Upper lobe of left lung (tissue), 6 donors: ENCODE measurements at places on chromosomes 7 and 10. TPM values are rescaled to one million over a fixed set of nuclear protein-coding genes. Genes with fewer than 3 reads are reported as not detected.

VPS37D gene
- total RNA-seq, result 4.3 TPM

RTKN2 gene
- 99.5 TPM for total RNA-seq

CDNF gene
- 1.7 TPM for total RNA-seq

NUTM2A gene
- 2.6 TPM for total RNA-seq

OR6B1 gene
- not detected for total RNA-seq

OR2AE1 gene
- total RNA-seq, result 0.59 TPM

ANKRD61 gene
- not detected for total RNA-seq

GHRHR gene
- 0.67 TPM for total RNA-seq

MSANTD7 gene
- total RNA-seq, result 13.9 TPM

RSU1 gene
- 47.6 TPM for total RNA-seq

PTF1A gene
- total RNA-seq, result not detected

CYCS gene
- 33.0 TPM for total RNA-seq

SEPHS1 gene
- total RNA-seq, result 10.0 TPM

NEURL1 gene
- 1.1 TPM for total RNA-seq

SEMA3D gene
- 2.4 TPM for total RNA-seq

SLC26A3 gene
- total RNA-seq, result 0.67 TPM

HMX3 gene
- total RNA-seq, result not detected

LIPF gene
- not detected for total RNA-seq

AKR1C3 gene
- 57.5 TPM for total RNA-seq

EEPD1 gene
- 12.9 TPM for total RNA-seq

SNX10 gene
- total RNA-seq, result 28.3 TPM

CTBP2 gene
- 59.3 TPM for total RNA-seq

SDK1 gene
- 90.1 TPM for total RNA-seq

UCMA gene
- not detected for total RNA-seq

FFAR4 gene
- 6.7 TPM for total RNA-seq

SFXN4 gene
- total RNA-seq, result 22.3 TPM

RGS10 gene
- total RNA-seq, result 28.3 TPM

RELN gene
- total RNA-seq, result 2.7 TPM

ZNF488 gene
- 0.15 TPM for total RNA-seq

CLDN4 gene
- total RNA-seq, result 229 TPM

CABCOCO1 gene
- 4.4 TPM for total RNA-seq

TMEM236 gene
- total RNA-seq, result 4.6 TPM

NPFFR1 gene
- total RNA-seq, result 0.22 TPM

MUC3A gene
- total RNA-seq, result 0.30 TPM

RPA3 gene
- total RNA-seq, result 6.3 TPM

ZNF398 gene
- total RNA-seq, result 30.4 TPM

BCL7B gene
- total RNA-seq, result 75.6 TPM

AKR1C2 gene
- 38.9 TPM for total RNA-seq

DBF4 gene
- 7.0 TPM for total RNA-seq

SYT15 gene
- 23.9 TPM for total RNA-seq

EPHA1 gene
- total RNA-seq, result 14.9 TPM

TRIM50 gene
- not detected for total RNA-seq

EPHB6 gene
- total RNA-seq, result 10.5 TPM

PSD gene
- total RNA-seq, result 1.1 TPM
